ENCODE measurements at places on chromosomes 6 and 20. TPM values are rescaled to one million over a fixed set of nuclear protein-coding genes. Genes with fewer than 3 reads are reported as not detected.

The TNFAIP3 gene
- total RNA-seq = 20.2 TPM

The EYS gene
- total RNA-seq = not detected

The SMLR1 gene
- total RNA-seq = not detected

The BMP7 gene
- total RNA-seq = 0.34 TPM

The PGC gene
- total RNA-seq = not detected

The SIRPB1 gene
- 0.29 TPM for total RNA-seq

The RTN4IP1 gene
- total RNA-seq = 10.2 TPM

The ANGPT4 gene
- total RNA-seq = 0.03 TPM

The RRAGD gene
- 5.4 TPM for total RNA-seq

The PSORS1C2 gene
- not detected for total RNA-seq

The TMEM244 gene
- total RNA-seq = not detected

The BPIFB6 gene
- not detected for total RNA-seq

The PAK5 gene
- total RNA-seq = not detected

The EDN1 gene
- 37.9 TPM for total RNA-seq

The HEY2 gene
- total RNA-seq = not detected

The GRIK2 gene
- total RNA-seq = 0.35 TPM

The ADGRF5 gene
- total RNA-seq = not detected

The PLAGL2 gene
- total RNA-seq = 14.7 TPM

The SPINT3 gene
- total RNA-seq = not detected

The ECT2L gene
- total RNA-seq = not detected

The CD24 gene
- total RNA-seq = 307 TPM

The LYRM4 gene
- 29.7 TPM for total RNA-seq

The GID8 gene
- 20.2 TPM for total RNA-seq

The FAM184A gene
- total RNA-seq = not detected

The TMEM14A gene
- 37.1 TPM for total RNA-seq

The FAM229B gene
- 7.9 TPM for total RNA-seq

The HSPA12B gene
- total RNA-seq = 0.25 TPM

The ZBP1 gene
- 0.04 TPM for total RNA-seq

The MOG gene
- not detected for total RNA-seq
